ENCODE measurements at places on chromosomes 11 and 22. TPM values are rescaled to one million over a fixed set of nuclear protein-coding genes. Genes with fewer than 3 reads are reported as not detected.
A peak's percentile ranks its signal among the peaks of the same experiment; 100 is the strongest.

GRCh38 chr11:62933750-62934495 lies 12.8 kb upstream of the CHRM1 start:
- no peak for DNase-seq

DBX1 gene
- total RNA-seq = 0.15 TPM

DNA sequence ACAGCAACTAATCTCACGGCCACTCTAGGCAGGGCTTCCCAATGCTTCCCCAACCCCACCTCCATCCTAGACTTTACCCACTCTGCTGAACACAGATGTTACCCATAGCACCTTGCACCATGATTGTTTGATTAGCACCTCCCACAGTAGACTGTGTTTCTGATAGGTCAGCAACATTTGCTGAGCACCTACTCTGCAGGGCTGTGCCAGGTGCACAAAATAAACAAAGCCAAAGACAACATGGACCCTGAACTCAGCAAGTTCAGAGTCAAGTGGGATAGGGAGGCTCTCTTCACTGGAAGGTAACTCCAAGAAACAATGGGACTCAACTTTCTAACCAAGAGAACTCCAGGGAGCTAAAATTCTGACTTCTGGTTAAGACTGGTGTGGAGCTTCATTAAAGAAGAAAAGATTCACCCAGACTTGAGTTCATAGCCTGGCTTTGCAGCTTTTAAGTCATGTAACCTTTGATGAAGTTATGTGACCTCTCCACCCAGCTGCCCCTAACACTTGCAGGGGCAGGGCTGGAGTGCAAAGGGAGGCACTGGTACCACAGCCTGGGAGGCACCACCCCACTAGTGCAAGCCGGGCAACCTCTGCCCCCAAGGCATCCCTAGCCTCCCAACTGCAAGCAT lies 6.7 kb upstream of the RTN4RL2 start:
- no peak for DNase-seq

DNA sequence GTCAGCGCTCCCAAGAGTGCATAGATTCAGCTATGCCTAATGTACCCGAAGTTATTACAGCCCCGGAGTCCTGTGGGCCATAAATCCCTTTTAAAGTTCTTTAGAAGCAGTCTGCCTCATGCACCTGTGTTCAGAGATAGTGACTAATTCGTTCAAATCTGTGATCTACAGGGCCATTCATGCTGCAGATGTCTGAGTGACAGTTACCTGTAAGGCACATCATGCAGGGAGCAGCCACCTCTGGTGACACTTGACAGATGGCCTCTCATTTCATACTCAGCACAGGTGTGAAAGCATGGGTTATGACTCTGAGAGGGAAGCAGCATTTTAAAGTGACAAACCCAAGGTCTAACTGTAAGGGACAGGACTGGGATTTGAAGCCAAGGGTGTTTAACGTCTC lies 2.4 kb upstream of the E2F8 start:
- no peak for DNase-seq

DNA sequence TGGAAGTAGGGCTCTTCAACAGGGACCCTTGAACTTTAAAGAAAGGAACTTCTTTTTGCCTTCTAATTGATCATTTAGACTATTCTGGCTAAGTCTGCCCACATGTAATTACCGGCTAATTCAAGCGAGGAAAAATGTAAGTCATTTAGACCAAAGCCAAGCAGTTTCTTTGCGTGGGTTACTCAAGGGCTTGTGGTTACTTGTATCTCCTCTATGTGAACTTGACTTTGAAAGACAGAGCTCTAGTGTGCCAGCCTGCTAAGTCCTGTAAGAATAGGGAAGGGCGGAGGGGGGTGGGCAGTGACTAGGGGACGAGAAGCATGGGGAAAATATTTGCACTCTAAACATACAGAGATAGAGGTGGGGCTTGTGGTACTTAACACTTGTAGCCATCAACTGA lies 145.2 kb upstream of the TEAD1 start:
- DNase-seq = no peak

GRCh38 chr11:59556917-59557348 lies 45.6 kb downstream of the OR4D9 start:
- DNase-seq = peak; percentile 40

GRCh38 chr22:27242917-27243589 lies 558.5 kb downstream of the MN1 start:
- DNase-seq = no peak

PRRG4 gene
- total RNA-seq = 1.2 TPM

GRCh38 chr11:57405271-57405860 lies 14.9 kb upstream of the PRG2 start:
- DNase-seq = no peak
